ENCODE measurements at places on chromosomes 11 and 22.

GRCh38 chr11:42720716-42721563 lies 590.9 kb upstream of the API5 start:
- DNase-seq: no peak

DNA sequence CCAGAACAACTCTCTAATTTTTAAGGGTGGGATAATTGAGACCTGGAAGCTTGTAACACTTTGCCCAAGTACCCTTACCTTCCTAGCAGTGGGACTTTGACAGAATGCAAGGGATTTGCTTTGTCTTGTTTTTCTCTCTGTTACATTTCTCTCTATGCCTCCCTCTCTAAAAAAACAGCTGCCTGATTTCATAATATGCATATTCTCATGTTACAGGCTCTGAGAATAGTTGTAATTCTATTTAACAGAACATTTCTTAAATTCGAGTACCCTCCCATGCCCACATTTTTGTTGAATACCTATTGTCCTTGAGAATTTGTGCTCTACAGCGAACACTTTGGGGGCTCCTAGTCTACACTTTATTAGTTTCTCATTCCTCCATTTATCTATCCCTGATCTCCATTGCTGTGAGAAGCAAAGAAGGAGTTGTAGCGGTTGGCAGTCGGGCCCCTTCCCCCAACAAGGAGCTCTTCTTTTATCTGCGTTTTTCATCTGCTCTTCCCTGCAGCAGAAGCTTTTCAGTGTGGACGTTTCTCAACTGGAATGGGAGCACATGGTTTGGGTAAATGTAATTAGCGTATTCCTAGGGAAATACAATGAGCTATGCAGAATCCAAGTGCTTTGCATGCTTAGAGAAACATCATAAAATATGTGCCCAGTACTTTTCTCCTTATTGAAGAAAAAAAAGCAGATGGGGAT lies 117.7 kb upstream of the CCDC90B start:
- DNase-seq: no peak

GRCh38 chr11:97263183-97263858 lies 873.5 kb downstream of the JRKL start:
- no peak for DNase-seq

GRCh38 chr11:131642756-131643531 lies 272.5 kb downstream of the NTM start:
- DNase-seq: no peak

DNA sequence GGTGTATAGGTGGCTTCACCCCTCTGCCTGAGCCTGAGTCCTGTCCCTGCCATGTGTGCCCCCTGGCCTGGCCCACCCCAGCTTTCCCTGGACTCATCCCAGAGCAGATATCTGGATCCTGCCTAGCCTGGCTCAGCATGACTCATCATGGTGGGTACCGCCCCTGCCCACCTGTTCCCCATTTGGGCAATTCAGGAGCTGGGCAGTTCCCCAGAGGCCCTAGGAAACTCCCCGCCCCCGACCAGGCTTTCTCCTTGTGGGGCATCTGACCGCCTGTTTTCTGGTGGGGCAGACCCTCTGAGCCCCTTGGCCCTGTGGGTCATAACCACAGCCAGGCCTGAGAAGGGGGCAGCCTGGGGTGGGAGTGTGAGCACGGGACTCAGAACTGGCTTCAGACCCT lies 4.4 kb downstream of the TSPO start:
- DNase-seq: no peak

- DNase-seq: no peak
These were observed 364.7 kb downstream of the METTL15 start for GRCh38 chr11:28472904-28473303.

DNA sequence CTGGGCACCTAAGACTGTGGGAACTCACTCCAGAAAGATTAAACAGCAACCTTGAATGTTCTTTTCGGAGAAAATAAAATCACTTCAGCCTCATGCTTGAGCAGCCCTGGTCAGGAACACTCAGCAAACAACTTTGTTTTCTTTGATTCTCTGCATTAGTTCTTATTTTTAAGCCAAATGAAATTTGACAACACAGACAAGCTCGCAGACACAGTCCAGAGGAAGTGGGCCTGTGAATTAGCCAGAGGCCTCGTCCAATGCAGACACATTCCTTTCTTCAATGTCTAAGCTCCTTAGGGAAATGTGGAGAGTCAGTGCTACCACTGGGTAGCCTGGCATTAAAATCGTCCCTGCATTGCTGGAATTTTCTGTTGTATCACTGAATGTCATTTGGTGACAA lies 62.9 kb upstream of the CSNK2A3 start:
- no peak for DNase-seq

DNA sequence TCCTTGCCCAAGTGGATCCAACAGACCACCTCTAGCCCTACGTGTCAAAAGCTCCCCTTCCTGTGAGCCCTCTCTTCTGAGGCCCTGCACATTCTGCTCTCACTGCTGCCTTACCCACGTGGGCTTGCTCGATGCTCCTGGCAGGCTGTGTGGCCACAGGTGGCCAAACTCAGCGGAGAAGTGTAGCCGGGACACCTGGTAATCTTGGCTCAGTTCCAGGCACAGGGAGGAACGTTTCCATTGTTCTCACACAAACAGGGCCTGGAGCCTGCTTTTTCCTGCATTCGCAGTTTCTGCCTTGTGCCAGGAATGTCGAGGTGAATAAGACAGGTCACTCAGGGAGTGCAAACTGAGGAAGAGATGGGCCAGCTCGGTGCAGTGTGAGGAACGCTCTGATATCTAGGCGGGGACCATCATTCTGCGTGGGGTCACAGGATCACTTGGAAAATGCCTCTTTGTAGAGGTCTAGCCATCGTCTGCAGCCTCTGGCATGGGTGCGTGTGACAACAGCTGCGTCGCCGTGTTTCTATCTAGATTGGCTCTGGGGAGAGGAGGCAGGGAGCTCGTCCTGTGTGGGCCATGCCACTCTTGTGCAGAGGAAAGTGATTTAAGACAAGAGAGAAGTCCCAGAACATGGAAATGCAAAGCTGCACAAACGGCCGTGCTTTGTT lies 127.6 kb upstream of the PARVA start:
- no peak for DNase-seq

GRCh38 chr11:122749005-122749687 lies 89.2 kb upstream of the CRTAM start:
- DNase-seq: no peak

GRCh38 chr11:35106595-35106994 lies 32.4 kb upstream of the CD44 start:
- DNase-seq: no peak

GRCh38 chr11:203056-203944 lies 3.9 kb downstream of the BET1L start:
- DNase-seq: no peak

GRCh38 chr22:22820626-22821025 lies 67.0 kb upstream of the IGLL5 start:
- no peak for DNase-seq

DNA sequence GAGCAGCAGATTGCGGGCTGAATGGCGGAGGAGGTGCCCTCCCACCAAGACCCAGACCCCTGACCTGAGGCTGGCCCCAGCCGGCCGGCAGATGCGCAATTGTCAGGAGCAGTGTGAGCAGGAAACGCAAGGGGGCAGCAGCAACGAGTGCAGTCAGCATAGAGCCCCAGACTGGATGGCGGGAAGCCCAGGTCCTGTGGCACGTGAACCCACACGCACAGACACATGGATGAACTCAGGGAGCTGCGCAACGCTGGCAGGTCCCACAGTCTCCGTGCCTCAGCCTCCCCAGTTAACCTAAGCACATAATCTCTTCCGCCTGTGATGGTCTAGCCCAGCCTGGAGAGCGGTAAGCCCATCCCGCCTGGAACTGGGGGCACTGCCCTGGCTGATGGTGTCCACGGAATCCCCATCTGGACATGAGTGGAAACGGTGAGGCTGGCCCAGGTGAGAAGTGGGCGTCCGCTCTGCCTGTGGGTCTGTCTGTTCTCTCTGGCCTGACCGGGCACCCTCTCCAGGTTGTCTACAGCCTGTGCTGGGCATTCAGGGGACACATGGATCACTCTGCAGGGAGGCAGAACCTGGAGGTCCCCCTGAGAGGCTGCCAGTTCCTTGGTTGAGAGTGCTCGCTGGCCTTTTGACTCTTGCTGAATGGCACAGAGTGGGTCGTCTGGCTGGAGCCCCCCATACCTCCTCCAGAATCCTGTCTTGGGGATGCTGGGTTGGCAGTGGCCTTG lies 626 bp upstream of the TBX10 start:
- no peak for DNase-seq

GRCh38 chr11:12116425-12117032 lies 6.1 kb downstream of the MICAL2 start:
- DNase-seq: no peak

DNA sequence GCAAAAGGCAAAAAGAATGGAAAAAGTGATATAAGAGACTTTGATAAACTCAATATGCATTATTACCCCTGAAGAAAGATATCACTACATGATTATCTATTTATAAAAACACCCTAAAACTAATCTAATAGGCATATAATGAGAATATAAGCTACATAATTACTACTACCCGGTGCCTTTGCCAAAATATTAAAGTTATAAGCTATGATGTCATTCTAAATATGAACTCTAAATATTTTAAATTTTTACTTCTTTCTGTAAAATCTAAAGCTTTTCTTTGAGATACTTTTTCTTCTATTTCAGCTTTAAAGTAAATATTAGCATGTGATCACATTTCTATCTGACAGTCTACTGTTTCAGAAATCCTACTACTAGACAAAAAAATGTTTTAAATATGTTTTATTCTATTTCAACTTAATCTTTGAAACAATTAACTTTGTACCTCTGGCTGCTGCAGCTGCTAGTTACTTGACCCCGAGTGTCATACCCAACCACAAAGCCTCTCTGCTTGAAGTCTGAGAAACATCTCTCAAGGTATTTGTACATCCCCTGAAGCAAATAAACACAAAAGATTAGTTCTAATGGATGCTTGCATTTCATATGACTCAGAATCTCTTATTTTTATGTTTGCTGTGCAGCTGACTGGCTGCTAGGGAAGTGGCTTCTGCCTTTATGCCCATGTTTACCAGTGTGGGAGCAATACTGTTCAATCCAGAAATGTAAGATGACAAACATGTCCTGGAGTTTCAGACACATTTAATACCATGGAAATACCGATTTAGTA lies 26.8 kb downstream of the PGM2L1 start:
- no peak for DNase-seq

DNA sequence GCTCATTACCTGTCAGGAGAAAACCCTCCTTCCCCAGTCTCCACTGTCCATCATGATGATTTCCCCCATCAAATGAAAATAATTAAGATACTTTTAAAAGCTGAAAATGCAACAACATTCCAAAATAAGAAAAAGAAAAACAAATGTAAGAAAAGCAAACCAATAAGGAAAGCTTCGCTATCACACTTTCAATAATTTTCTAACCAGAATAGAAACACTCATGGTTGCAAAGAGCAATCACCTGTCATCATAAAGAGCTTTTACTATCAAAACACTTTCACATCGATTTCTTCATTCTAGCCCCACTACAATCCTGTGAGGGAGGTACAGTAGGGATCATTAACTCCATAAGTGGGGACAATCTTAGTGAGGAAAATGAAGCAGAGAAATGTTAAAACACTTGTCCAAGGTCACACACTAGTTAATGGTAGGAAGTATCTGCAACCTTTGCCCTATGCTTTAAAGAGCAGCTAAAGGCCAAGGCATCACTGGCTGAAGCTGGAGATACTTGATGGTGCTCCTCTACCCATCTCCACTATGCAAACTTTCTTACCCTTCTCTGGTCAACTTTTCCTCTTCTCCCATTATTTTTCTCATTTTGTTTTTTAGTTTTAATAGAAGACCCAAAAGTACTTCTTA lies 2.6 kb downstream of the RBM4B start:
- no peak for DNase-seq

DNA sequence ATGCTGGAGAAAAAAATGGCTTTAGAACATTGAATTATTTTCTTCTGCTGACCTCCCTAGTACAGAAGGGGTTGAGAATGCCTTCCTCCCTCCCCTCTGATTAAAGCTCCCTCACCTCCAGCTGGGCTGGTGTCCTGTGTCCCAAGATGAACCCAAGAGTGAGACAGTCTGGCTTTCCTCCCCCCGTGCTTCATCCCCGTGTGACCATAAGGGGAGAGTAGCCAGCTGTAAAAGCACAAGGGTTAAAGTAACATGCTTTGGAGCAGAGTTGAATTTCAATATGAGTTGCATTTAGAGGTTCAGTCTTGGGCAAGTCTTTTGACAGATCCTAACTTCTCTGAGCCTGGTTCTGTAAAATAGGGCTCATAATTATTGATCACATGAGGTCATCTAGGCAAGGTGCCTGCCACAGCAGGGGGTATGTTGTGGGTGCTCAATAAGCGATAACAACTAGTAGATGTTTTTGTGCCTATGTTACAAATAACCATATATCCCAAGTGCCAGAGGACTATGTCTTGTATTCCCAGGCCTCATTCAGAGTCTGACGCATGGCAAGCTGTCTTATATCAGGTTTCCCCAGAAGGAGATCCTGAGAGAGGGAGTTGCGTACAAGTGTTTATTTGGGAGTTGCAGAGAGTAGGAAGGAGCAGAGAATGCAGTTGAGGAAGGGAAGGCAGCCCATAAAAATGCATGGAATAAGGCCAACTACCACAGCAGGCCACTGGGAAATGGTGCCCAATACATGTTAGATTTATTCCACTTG lies 4.1 kb downstream of the PRG2 start:
- no peak for DNase-seq

DNA sequence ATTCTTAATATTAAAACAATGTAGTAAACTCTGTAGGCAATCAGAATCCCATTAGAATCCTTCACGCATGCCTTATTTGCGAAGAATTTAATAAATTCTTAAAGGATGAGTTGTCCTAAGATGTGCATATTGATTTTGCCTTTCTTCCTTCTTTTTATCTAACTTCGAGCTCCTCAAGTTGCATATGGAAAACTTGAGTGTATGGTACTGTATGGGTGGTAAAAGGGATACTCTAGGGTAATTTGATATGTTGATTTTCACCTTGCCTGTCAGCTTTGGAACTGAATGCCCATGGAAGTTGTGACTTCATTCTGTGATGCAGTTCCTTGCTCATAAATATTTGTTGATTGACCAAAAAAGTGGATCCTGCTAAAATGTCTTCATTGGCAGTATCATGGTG lies 193.8 kb downstream of the DDX10 start:
- DNase-seq: no peak

- no peak for DNase-seq
These were observed 40.8 kb downstream of the LGR4 start for GRCh38 chr11:27431808-27432207.

GRCh38 chr11:98564881-98565280 lies 455.9 kb upstream of the CNTN5 start:
- DNase-seq: no peak

DNA sequence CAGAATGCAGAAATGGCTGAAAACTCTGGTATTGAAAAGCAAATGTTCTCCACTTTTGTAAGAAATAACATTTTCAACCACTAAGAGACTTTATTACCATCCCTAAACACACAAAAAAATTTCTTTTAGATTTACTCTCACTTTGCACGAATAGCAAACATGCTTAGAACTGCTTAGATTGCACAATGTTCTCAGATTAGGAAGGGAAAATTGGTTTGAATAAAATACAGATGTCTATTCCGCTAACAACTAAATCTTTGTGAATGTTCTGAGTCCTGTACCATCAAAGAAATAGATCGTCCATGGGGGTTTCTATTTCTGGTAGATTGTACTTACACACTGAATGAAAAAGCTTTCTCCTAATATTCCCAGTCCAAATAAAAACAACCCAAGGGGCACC lies 40.1 kb downstream of the BDNF start:
- no peak for DNase-seq

Measured in NCI-H446 treated with DMSO at 0.1 percent for 48 hours (cell line).